ENCODE measurements at places on chromosomes 13 and 19.

- DNase-seq, result peak; percentile 39
Measured at GRCh38 chr19:15154002-15154612, 46.7 kb downstream of the NOTCH3 start.

GRCh38 chr13:29704648-29705047, 109.2 kb upstream of the SLC7A1 start:
- no peak for DNase-seq

DNA sequence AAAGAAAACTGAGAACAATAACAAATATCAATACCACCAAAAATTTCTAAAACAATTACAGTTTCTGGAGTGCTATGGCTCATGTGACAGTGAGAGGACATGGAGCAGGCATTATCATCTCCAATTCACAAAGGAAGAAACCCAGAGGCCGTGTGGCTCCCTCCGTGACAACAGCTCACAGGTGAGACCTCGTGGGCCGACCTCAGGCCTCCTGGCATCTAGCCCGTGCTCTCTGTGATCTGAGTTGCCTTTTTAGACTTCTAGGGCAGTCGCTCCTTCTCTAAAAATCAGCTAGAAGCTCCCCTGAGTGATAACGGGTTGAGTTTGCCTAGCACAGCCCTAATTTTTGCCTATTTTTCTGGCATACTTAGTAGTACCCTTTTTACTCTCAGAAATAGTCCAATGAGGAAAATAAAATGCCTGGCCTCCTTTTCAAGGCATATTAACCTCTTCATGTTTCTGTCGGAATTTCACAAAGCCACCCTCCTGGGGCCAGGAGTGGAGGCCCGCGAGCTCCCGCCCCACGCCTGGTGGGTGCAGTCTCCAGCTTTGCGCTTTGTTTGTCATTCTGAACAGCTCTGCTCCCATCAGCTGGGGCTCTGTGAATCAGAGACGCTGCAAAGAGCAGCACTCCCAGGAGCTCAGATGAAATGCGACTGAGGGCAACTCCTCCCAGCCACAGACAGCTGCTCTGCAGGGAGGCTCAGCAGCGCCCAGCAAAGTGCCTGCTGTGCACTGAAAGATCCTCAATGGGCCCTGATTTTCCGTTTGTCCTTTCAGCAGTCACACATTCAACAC, 292.5 kb downstream of the UQCRFS1 start:
- DNase-seq, result no peak

DNA sequence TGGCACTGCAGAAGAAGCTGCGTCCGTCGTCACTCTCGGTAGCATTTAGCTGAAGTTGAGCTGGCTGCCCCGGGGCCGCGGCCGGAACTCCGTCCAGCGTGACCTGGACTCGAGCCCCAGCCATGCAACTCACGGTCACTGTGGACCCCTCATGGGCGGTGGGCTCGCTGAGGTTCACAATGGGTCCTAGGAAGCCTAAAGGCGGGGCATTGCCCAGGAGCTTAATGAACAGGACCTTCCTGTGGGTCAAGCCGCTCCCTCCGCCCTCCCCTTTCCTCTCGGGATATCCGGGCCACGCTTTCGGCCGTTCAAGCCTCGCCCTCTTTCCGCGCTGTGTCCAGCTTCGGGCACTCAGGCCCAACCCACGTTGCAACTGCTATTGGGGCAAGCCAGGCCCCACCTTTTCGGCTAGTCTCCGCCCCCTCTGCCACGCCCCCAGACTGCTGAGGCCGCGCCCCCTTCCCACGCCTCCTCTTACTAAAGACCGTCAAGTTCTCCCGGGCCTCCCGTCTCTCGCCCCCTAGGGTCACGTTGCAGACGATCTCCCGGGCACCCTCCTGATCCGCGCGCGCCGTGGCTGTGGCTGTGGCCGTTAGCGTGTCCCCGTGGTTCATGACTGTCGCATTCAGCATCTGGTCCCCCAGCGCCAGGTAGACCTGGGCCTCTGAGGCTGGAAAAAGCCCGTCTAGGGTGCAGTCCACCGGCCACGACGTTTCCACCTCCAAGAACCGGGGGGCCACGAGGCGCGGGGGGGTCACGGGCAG, 1.4 kb upstream of the RAVER1 start:
- DNase-seq, result peak; percentile 57

DNA sequence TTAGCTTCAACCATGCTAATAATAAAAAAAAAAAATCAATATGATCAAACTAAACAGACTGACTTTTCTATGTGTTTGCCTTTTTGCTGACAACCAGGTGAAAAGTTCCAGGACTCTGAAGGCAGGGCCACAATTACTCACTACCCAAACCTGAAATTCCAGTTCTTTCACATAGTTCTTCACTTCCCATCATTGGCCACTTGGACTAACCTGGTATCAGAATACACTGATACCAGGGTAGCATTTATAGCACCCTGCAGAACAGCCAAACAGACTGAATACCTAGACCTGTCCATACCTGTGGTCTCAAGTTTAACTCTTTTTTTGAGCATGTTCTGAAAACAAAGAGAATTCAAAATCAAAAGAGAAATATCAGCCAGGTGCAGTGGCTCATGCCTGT, 25.1 kb downstream of the ELF1 start:
- no peak for DNase-seq

- peak; percentile 74 for DNase-seq
Measured at GRCh38 chr13:74287724-74288169, 153.5 kb upstream of the KLF12 start.

GRCh38 chr19:40055049-40055448, 982 bp downstream of the ZNF780B start:
- DNase-seq, result no peak

DNA sequence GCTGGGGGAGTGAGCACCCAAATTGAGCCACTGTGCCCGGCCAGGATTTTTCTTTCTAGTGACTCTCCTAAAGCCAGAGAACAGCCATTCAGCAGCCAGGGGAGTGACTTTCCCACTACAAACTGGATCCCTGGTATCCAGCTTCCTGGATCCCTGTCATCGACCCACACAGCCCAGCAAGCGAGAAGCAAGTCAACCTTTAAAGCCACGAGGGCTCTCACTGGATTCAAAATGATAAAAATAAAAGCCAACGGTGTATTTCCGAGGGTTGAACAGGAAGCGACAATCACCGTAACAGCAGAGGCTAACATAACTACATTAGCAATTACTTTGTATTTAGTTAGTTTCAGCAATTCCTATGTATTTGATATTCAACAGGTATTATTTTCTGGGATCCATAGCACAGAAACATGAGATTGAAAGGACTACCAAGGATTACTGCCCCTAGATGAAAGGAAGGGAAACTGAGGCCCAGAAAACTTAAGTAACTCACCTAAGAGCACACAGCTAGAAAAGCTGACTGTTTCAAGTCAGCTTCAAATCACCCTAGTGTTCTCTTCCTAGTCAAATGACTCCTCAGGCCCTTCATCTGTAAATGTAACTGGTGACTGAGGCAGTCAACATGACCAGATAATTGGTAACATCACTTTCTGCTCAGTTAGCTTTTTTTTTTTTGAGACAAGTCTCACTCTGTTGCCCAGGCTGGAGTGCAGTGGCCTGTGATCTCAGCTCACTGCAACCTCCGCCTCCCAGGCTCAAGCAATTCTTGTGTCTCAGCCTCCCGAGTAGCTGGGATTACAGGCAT, 2.7 kb downstream of the RFX1 start:
- no peak for DNase-seq

- DNase-seq, result peak; percentile 56
Measured at GRCh38 chr13:25067064-25067463, 28.9 kb upstream of the PABPC3 start.

DNA sequence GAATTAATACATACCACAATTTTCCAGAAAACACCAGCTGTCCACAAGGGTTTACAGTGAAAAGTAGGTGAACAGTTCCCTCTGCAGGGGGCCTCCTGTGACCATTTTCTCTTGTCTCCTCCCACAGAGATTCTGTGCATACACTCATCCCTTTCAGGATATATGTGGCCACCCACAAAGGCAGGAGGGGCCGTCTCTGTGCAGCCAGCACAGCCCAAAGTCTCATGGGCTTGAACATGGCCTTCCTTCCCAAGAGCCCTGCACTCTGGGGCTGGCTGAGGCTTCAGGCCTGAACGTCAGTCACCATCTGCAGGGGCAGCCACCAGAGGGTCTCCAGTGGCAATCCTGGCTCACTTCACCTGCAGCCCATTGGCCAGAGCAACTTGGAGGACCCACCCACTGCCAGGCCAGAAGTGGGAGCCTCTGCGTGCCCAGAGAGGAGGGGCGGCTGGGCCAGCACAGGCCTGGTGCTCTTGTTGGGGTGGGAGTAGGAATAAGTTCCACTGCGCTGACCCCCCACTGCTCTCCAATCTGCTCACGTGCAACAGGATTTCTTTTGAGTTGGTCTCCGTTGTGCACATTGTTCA, 25.1 kb downstream of the TMEM161A start:
- no peak for DNase-seq

- no peak for DNase-seq
Measured at GRCh38 chr19:17886515-17886914, 14.8 kb downstream of the SLC5A5 start.

- no peak for DNase-seq
Measured at GRCh38 chr13:40987606-40988280, 31.4 kb downstream of the ELF1 start.

- no peak for DNase-seq
Measured at GRCh38 chr19:38149661-38150061, 74.4 kb downstream of the DPF1 start.

GRCh38 chr19:56660381-56661107, 11.0 kb downstream of the ZNF835 start:
- no peak for DNase-seq

DNA sequence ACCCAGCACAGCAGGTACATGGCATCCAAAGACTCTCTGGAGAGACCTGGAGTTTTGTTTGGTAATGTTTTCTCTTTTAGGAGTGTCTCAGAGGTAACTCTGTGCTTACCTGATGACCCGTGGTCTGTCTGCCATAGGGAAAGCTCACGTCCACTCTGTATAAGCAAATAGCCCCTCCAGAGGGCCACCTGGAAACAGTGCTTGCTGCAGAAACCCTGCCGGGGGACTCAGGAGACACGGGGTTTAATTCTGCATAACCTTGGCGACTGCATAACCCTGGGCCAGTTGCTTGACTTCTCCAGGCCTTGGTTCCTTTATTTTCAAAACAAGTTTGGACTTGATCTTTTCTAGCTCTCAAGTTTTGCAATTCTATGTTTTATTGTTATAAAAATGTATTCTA, 187.2 kb upstream of the SOX1 start:
- no peak for DNase-seq

- DNase-seq, result no peak
Measured at GRCh38 chr13:32829676-32830335, 186.4 kb upstream of the KL start.

- DNase-seq, result no peak
Measured at GRCh38 chr19:51440846-51441409, 17.3 kb downstream of the SIGLEC8 start.

GRCh38 chr19:40282920-40283319, 2.2 kb downstream of the AKT2 start:
- DNase-seq, result no peak

DNA sequence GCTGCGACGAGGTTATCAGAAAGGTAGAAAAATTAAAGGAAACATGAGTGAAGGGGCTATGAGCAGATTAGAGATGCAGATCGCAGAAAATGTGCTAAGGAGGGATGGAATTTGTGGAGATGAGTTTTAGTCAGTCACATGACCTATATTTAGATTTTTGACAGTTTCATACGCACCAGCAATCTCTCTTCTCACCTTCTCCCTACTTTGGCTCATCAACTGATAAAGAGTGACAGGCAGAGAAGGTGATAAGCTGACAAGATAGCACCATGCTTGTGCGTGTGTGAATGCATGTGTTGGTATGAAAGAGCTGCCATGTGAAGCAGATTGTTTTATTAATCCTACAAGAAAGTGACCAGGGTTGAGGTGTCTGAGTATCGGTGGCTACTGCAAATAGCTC, 252.6 kb downstream of the RAP2A start:
- no peak for DNase-seq

DNA sequence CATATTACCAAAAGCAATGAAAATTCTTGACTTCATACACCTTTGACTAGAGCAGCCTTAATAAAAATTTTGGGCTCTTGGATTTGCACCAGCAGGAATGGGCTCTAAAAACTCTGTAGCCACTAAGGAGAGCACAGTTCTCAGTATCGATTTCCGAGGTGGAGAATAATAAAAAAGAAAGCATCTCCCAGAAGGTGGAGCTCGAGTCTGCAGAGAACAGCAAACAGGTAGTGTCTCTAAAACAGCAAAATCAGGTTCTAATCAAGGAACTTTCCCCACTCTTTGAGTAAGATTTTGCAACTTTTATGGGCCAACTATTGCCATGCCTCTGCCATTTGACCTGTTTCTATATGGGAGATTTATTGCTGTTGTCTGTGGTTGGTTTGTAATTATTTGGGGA, 258.7 kb upstream of the GPC6 start:
- no peak for DNase-seq

GRCh38 chr13:106651442-106651841, 83.5 kb upstream of the ARGLU1 start:
- no peak for DNase-seq

DNA sequence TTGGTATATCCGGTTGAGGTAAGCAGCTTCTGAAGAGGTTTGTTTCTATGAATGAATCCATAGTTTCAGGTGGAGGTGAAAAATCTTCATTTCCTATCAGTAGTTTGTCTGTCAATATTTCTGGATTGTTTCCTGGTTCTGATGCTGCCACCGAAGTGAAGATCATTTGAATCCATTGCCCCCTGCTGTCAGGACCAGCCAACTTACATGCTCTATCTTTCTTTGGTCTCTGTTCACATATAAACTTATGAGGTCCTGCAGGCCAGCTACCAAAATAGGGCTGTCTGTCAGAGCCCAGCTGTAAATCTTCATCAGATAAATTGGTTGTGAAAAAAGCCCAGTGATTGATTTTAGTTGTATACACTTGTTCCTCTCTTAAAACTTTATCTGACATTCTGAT, 15.2 kb upstream of the N4BP2L1 start:
- no peak for DNase-seq

GRCh38 chr13:60754211-60755090, 357.4 kb downstream of the TDRD3 start:
- DNase-seq, result no peak

- DNase-seq, result no peak
Measured at GRCh38 chr13:20487927-20488326, 37.7 kb downstream of the CRYL1 start.

DNA sequence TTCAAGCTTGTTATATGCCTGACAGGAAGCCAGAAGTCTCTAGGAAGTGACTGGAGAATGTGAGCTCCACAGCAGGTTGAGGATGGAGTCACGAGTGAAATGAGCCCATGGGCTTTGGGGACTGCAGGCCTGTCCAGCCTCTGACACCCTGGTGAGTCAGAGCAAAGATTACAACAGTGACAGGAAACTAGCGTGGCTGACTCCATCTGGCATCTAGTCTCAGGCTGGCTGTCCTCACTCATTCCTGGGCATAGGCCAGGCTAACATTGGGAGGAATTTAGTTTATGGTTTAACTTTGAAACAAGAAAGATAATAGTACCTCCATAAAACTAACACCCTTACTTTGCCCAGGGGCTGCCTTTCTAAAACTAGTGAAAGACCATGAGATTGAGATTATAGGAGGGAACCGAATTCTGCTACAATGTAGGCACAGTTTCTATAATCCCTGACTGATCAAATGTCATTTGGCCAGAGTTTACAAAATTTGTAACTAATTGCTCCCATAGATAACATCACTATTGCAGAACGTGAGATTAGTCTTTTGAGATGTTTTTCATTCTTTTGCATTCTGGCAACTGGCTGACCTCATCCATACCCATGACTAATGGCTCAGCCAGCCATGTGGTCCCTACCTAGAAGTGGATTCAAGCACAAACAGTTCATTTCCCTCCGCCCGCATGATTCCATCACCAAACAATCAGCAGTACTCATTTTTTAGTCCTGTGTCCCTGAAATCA, 28.4 kb downstream of the PSG1 start:
- DNase-seq, result no peak

- peak; percentile 0 for DNase-seq
Measured at GRCh38 chr13:48078251-48078656, 16.6 kb downstream of the MED4 start.

Data from NCI-H2081 (cell line).